Kidney glomerular epithelial cell (primary cell): ENCODE measurements at places on chromosomes 16 and 17.
A peak's percentile ranks its signal among the peaks of the same experiment; 100 is the strongest.

DNA sequence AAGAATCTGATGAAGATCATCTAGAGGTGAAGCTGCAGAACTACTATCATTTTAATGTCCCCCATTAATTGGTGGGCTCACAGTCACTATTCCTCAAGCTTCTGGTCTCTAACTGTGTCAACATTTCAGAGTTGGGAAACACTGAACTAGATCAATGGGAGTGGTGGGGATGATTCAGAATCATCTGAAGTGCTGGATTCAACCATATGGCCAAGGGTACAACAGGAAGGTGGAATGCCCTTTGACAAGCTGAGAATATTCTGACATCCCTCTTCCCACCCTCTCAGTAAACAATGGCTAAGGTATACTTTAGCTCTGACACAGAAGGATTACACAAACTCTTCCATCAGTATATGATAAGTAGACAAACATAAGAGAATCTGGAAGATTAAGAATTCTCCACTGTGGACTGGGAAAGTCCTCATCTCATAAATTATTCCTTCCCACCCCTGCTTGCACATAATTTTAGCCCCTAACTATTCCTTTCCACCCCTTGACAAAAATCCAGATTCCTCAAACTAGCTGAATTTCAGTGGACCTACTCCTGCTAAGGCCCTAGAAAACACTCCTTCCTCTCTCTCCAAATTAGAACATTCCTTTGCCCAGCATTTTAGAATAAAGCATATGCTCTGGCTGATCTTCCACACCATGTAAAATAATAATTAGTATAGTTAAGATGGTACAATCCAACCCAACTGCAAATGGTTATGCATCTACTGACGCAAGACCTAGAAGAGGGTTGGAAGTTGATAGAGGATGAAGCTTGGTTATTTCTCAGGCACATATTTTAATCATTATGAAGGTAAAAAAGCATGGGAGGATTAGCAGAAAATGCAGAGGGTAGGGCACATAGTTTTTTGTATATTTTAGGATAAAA lies 16.3 kb upstream of the RFFL start:
- no peak for DNase-seq

DNA sequence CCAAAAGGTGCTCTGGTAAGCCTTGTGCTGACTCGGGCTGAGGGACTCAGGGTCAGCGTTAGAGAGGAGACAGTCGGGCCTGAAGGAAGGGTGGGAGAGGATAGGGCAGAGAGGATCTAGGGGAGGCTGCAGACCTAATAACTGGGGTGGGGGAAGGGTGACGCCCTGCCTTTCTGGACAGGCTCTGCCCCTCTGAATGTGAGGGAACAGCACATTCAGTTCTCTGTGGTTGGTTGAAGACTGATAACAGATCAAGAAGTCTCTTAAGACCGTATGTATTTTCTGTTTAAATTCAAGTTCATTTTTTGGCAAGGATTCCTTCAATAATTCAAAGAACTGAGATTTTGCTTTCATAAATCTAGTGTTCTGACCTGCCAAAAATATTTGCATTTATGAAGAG lies 56.2 kb upstream of the TEKT3 start:
- DNase-seq: no peak

DNA sequence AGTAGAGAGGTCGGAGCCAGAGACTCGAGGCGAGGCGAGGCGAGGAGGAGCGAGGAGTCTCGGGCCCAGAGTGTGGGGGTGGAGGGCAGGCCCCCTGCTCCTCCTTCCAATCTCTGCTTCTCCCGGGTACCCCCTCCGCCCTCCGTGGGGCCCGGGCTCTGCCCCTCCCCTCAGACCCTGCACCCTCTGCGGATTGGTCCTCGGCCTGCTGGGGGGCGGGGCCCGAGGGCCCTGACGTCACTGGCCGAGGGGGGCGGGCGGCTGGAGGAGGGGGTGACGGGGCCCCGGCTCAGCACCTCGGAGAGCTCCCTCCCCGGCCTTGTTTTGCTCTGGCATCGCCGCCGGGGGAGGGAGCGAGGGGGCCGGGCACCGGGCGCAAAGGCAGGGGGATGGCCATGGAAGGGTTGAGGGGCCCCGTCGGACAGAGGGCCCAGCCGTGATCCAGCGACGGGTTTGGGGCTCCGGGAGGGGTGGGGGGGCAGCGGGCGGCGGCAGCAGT lies at the start of gene RUNDC3A:
Gene RUNDC3A, plus strand, starts transcription at position 282 of the 499 bp plus-strand sequence. CDS start 232 bp downstream, outside the sequence.
- DNase-seq: peak; percentile 73

GRCh38 chr17:64006361-64007088 lies 8.4 kb downstream of the PRR29 start:
- no peak for DNase-seq

DNA sequence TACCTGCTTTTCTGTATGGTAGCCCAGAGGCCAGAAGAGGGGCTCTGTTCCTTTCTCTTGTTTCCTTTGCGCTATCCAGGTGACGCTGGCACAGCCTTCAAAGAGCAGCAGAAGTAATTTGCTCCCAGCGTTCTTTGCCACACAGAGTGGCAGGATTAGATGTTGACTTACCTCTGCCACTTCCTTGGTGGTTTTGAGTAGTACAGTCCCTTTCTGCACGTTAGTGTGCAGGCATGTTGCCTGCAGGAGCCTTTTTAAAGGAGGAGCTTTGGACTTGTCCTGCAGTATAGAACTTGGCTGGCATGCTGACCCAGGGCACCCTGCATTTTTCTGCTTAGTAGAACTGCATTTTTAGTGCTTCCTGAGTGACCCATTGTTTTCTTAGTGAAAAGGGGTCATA lies at the start of gene ABCC11:
Gene ABCC11, minus strand, starts transcription at position 229 of the 400 bp plus-strand sequence. CDS start 15,618 bp downstream, outside the sequence.
- no peak for DNase-seq

GRCh38 chr16:75087375-75087979 lies 29.1 kb downstream of the LDHD start:
- DNase-seq: no peak

DNA sequence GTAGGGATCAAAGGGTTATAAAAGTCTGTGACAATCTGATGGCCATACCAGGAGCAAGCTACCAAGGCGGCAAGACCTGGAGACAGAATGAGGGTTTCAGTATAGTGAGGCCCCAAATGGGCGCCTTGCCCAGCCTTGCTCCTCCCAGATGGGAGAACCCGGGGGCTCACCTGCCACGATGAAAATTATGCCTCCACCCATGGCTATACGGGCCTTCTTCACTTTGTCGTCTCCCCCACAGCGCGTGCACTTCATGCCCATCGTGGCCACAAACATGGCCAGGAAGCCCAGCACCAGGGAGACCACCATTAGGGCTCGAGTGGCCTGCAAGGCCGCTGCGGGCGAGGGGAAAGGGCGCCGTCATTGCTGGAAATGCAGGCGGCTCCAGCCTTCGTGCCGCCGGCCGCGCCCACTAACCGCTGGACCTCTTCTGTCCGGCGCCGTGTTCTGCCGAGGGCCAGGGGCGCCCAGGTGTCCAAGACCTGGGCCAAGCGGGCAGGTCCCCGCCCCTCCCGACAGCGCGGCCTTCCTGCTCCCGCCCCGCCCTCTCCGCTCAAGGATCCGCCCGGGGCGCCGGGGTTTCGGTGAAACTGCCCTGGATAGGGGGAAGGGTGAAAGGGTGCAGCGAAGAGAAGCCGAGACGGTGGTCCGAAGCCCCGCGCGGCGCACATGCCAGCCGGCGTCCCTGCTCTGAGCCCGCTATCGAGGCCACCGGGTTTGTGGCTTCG lies 1.5 kb downstream of the CLDN7 start:
- DNase-seq: no peak

DNA sequence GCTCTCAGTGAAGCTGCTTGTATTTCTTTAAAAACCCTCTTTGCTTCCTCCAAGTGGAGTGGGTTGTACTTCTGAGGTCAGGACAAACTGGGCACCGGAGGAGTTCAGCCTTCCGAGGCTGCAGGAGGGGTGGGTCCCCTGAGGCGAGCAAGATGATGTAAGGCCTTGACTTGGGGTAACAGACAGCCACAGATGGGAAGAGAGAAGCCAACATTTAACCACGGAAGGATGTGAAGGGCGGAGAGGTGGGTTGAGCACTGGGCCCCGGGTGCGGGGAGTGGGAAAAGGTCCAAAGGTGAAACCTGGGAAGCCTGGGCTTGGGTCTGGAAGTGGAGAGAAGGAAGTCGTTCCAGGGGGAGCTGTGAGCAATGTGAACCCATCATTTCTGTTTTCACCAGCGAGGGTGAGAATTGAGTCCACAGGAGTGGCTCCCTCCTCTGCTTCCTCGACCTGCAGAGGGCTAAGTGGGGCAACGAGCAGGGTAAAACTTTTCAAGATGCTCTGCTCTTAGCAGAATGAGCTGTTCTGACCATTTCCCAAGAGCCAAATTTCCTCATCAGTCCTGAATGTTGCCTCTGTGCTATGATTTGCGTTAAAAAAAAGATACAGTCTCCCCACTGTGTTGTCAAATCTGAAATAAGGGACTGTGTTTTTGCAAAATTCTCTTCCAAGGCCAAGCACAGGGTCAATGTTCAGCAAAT lies 137.7 kb upstream of the CRHR1 start:
- no peak for DNase-seq

GRCh38 chr16:31676731-31677130 lies 149.0 kb downstream of the AHSP start:
- DNase-seq: no peak

DNA sequence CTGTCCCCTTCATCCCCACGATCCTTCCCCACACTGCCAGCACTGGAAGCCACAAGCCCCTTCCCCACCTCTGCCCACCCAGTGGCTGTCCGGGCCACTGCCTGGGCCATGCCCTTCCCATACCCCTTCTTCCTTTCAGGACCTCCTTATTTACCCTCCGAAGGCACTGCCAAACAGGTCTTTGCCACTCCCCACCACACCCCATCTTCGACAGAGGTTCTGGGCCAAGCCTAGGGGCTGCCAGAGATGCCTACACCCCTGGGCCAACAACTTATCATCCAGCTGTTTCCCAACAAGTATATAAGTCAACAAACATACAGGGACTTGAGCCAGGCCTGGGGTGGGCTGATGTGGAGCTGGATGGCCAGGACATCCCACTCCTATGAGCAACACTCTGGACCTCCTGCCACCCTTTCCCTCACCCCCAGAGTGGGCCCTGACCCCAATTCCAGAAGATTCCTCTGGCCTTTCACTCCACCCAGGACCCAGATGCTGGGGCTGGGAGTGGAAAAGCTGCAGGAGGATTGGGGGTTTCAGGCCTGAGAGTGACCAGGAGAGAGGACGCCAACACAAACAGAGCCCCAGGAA lies 1.5 kb upstream of the PPP1R1B start:
- no peak for DNase-seq
